Stimulated activated CD4-positive, alpha-beta T cell treated with anti-CD3 and anti-CD28 coated beads, Interleukin-1b, Interleukin-23, amount 100 ng/mL, for 48 hours (primary cell): ENCODE measurements at places on chromosomes 5 and 9.

DNA sequence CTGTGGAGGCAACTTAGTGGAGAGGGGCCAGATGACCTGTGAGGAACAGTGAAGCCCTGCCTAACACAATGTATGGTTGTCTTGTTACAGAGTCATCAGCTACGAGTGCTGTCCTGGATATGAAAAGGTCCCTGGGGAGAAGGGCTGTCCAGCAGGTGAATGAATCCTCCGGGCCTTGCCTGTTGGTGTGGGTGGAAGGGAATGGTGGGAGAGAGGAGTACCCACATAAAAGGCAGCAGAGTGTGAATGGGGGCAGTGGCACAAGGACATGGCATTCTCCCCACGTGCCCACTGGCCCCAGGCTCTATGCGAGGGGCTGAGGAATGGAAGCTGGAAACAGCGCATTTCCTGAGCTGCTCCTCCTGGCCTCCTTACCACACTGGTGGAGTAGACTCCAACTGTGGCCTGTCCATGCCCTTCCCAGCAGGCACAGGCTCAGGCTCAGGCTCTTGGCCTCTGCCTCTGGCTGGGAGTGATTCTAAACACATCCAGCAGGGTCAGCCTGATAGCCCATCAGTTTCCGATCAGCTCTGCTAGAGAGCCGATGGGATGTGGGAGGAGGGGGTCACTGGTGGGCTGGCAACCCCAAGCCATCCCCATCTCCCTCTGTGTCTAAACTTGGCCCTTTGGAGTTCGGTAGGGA, 15.3 kb downstream of the TGFBI start:
- no peak for DNase-seq

DNA sequence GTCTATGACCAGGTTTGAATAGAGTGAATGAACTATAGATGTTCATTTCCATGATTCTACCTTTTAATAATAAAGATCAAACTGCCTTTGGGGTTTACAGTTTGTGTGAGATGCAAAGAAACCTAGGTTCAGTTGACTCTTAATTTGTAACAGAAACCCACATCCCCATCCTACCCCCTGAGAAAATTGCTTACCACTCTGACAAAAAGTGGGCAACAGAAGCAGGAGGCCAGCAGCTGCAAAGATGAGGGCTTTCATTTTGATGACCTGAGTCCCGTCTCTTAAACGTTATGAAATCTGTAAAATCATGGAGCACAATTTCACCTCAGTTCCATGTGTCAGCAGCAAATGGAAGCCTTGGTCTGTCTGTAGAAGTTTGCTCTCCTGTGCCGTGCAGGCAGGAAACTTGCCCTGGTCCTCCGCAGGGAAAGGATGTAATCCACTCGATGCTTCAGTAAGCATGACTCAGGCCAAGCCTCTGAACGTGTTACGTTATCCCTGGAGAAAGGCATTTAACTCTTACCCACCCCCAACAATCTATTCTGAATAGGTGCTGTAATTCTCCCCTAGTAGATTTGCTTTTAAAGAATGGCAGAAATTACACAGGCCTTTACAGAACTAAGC, at the start of gene F2RL2:
TSS of gene F2RL2 (minus strand) at position 431 of the 624 bp plus-strand sequence. CDS start at position 258, 173 bp downstream.
- DNase-seq, result no peak

- DNase-seq, result no peak
Observed at GRCh38 chr5:111829701-111830100, 72.7 kb upstream of the NREP start.

- no peak for DNase-seq
Observed at GRCh38 chr9:27829621-27830020, 256.3 kb upstream of the C9orf72 start.

DNA sequence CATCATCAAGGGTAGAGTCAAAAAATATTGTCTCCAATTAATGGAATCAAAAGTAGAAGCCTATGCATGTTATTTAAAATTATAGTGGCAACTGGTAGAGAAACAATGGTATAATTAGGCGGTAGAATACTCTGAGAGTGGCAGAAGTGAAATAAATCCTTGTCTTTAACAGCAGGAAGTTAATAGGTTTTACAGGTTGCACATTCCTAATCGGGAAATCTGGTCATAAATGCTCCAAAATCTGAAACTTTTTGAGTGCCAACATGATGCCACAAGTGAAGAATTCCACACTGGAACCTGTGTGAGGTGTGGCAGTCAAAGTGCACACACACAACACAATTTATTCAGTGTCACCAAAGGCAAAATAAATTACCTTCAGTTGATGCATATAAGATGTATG, 433.4 kb downstream of the TAF11L14 start:
- no peak for DNase-seq

DNA sequence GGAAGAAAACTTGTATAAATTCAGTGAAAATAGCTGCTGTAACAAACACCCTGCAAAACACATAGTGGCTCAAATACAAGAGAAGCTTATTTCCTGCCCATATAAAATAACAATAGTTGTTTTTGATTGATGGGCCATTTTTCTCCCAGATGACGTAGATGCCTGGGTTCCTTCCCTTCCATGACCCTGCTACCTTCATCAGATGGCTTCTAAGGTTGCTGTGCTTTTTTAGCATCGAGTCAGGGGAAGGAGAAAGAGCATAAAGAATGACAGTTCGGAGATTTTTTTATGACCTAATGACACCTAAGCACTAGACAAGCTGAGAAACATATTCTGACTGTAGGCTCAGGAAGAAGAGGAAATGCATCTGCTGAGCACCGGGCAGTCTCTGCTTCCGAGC, 34.7 kb upstream of the DPYSL3 start:
- DNase-seq, result no peak

DNA sequence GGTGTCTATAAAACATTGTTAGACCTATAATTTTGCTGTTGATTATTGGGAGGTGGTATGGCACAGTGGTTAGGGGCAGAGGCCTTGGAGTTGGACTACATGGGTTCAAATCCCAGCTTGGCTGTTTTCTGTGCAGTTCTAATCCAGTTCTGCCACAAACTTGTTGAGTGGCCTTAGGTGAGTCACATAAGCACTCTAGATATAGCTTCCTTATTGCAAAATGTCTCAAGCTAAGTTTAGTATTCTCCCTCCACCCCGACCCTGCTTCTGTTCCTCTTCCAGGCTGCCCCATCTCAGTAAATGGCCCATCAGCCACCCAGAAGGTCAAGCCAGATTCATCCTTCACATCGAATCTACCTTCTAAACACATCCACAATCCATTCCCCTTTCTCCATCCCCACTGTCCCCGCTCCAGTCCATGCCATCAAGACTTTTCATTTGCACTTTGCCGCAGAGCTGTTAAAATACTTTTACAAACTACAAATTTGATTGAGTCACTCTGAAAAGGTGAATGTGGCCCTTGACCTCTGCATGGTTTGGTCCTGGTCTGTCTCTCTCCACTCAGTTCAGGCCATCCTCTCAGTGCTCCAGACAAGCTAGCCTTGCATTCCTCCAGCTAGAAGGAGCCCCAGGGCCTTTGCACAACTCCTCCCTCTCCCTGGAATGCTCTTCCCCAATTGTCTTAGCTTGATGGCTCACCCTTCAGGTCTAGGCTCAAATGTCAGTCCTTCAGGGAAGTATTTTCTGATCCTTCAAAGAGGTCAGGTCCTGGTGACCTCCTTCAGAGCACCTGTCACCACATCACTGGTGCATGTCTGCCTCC, 10.0 kb upstream of the HDHD3 start:
- no peak for DNase-seq

- no peak for DNase-seq
Observed at GRCh38 chr9:114056527-114056926, 21.6 kb downstream of the AMBP start.

DNA sequence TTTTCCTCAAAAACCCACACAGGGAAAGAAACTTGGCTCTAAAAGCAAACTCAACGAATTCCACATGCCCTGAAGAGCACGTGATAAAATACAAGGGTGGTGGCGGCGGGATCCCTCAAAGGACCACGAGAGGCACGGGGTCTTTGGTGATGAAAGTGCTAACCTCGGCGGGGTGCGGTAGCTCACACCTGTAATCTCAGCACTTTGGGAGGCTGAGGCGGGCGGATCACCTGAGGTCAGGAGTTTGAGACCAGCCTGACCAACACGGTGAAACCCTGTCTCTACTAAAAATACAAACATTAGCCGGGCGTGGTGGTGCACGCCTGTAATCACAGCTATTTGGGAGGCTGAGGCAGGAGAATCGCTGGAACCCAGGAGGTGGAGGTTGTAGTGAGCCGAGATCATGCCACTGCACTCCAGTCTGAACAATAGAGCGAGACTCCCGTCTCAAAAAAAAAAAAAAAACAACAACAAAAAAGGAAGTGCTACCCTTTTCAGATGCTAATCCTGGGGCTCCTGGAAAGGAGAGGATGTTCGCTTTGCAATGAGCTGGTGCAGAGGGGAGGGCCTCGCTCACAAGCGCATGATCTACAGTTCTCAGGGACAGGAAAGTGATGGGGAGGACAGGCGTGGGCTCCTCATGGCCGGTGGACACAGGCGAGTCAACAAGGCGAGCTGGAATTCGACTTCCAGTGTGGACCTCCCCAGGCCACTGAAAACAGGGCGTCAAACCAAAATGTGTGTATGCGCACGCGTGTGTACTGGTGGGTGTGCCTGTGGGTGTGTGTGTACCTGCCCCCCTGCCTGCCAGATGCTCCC, 54.1 kb downstream of the USP20 start:
- DNase-seq, result no peak

- no peak for DNase-seq
Observed at GRCh38 chr5:158639881-158640592, 459.7 kb downstream of the EBF1 start.

- DNase-seq, result no peak
Observed at GRCh38 chr5:148499452-148499851, 115.7 kb downstream of the FBXO38 start.

DNA sequence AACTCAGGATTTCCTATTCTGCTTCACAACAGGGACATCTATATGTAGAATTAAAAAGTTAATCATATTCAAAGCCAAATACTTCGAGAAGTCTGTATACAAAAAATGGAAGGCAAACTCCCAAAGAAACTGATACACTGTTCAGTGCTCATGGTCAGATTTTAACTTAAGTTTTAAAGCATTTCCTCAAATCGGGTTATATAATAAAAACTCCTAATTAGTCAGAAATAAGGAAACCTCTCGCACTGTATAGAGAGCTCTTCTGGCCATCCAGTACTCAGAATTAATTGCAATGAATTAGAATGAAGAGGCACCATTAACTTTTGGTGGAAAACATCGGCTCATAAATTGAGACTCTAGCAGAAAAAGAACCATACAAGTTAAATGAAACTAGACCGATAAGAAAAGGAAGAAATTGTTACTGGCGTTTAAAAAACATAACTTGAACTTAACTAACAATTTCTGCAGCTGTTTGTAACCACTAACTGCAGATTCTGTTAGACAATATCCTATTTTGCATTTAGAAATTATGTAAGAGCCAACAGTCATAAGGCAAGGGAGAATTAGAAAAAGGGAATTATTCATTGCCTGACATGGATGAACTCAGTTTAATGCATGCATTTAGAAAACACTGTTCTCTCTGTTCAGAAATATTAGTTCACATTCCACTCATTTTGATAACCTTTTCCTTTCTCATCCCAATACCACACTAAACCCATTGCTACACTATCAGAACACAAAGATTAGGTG, 96.6 kb downstream of the FNBP1 start:
- DNase-seq, result no peak

- no peak for DNase-seq
Observed at GRCh38 chr5:177496070-177496726, 1.2 kb downstream of the PDLIM7 start.

DNA sequence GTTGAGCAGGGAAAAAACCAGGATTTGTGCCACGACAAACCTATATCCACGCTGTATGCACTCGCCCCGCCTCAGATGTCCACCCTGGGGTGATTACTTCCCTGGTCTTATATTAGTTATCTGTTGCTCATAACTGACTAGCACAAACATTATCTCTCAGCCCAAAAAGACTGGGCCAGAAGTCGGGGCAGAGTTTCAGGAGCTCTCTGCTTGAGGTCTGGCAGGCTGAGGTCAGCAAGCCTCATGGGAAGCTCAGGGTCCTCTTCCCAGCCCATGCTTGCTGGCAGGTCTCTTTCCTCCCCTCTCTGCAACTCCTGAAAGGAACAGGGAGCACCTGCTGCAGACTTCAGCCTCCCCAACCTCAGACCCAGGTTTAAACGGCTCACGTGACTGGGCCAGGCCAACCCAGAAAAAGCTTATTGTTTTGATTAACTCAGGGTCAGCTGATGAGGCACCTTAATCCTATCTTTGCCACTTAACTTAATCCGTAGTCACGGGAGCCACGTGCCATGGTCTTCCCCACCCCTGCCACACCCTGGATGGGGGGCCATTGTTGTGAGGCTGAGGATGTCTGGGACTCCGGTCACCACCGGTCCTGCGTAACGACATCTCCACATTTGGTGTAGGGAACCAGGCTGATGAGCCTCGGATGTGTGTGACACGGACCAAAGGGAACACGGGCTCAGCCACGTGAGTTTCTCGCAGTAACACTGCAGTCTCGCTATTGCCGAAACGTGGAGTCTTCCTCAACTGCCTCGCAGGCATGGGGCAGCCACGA, 123.7 kb upstream of the IRX4 start:
- DNase-seq, result no peak

- DNase-seq, result no peak
Observed at GRCh38 chr5:5079876-5080275, 60.3 kb upstream of the ADAMTS16 start.

GRCh38 chr9:87886210-87886932, 3.7 kb downstream of the SPATA31E1 start:
- no peak for DNase-seq

- no peak for DNase-seq
Observed at GRCh38 chr9:130298662-130299279, 33.2 kb downstream of the HMCN2 start.

- DNase-seq, result no peak
Observed at GRCh38 chr5:107765805-107766063, 95.0 kb upstream of the EFNA5 start.

DNA sequence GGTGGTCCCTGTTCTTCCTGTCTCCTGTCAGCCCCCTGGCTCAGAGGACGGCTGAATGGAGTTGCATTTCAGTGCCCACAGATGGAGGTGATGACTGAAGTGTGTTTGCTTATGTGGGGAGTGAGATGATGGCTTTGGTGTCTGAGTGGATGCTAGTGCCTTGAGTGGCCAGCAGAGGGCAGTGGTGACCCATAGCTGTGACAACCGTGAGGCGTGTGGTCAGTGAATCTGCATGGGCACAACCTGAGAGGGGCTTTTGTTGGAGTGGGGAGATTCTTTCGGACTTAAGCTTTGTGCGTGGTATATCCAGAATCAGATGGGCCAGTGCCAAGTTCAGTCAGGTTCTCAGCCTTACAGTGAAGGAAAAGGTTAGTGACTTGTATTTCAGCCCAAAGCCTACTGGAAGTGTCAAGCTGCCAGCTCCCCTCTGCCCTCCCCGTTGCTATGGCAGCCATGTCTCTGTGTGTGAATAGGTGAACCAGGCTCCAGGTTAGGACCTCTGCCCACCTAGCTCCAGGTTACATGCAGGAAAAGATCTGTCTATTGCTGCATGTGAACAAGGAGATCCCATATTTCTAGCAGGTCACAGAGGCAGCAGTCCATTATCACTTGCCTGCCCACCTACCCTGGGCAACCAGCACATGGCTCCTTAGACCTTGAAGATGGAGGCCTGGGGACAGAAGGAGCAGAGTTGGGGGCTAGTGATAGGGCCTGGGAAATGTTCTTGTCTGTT, 14.7 kb upstream of the CXXC5 start:
- DNase-seq, result peak; percentile 57
